NT2/D1 (cell line): ENCODE measurements at places on chromosomes 1 and 21.

DNA sequence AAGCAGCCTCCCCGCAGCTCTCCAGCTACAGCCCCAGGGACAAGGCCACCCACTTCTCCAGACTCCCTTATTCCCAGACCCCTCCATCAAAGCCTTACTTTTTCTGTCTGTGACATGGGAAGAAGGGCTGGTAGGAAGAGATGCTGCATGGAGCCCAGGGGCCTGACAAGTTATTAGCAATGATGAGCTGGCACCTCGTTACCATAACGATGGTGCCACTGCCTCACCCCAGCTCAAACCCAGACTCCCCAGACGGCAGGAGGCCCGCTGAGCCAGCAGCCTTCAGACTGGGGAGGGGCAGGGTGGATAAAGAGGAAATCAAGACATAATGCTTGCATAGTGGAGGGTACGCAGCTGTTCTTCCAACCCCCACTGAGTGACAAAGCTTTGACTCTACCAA, 3.3 kb downstream of the DLGAP3 start:
- no peak for DNase-seq

DNA sequence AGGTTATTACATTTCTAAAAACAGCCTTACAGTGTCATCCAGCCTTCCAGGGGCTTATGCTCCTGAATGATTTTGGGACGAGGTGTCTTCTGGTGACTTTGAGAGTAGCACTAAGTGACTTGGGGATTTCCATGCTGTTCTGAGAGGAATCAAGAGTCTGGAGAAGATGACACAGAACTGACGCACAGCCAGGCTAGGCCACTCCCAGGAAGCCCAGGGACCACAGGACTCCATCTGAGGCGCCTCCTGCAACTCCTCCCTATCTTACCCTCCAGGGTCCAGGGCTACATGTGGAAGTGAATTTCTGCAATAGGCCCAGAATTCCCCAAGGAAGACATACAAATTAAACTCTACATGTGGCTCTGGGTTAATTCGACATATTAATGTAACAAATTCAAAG, 92.5 kb downstream of the SLC25A24 start:
- no peak for DNase-seq

GRCh38 chr1:228742281-228742860, 7.1 kb downstream of the RHOU start:
- no peak for DNase-seq

DNA sequence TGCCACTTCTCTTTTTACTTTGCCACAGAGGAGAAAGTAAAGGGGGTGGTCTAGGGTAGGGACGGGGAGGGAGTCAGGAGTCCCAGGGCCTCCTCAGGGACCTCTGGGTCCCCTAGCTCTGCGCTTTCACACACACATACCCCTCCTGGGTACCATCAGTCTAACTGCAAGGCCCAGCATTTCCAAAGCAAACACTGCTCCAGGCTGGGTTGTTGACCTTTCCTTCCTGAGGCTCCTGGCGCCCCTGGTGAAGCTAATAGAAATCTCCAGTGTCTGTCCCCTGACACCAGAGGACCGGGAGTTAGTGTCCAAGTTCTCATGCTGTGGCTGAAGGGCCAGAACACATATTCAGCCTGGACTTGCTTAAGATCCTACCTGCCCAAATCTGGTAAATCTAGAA, 3.9 kb downstream of the TMEM63A start:
- DNase-seq, result no peak

DNA sequence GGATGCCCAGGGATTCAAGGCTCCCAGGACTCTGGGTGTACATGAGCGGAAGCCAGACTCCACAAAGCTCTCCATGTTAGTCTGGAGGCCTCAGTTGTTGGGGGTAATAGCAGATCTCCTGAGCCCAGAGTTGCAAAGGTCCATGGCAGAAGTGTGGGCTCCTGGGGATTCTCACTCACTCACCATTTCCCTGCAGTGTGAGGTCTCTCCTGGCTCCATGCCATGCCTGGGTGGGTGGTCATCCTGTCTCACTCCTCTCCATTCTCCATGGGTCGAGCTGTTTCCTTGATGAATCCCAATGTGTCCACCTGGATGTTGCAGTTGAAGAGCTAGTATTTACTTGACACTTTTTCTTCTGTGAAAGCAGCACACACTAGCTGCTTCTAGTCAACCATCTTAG, 156.8 kb upstream of the LRRC7 start:
- no peak for DNase-seq

DNA sequence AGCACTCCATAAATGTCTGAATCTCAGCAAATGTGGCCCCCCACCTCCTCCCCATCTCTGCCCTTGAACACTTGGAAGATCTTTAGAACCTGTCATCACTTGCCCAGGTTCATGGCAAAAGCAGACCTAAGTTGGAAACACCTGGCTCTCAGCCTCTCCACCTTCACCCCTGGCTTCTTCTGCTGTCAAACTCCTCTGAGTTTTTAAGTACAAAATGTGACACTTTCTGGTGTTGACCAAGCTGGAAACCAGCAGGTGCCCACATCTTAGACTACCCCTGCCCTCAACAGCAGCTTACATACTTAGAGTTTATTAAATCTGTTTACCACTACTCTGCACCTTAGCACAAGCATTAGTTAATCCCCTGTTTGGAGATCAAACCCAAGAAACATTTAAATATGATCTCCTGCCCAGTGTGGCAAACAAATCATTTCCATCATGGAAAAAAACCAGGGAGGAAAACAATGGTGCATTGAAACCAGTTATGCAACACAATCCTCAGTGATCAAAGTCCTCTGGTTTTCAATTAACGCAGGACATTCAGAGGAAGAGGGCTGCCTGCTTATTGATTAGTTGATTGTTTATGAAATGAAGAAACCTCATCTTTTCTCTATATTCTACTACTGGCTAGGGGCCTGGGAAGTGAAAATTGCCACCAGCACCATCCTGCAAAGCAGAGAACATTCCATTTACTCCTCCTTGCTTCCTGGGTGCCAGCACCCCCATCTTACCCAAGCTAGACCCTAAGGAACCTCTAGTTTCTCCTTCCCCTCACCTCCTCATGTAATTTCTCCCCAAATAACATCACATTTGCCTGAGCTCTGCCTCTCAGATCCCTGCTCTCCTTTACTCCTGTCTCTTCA, 139.4 kb upstream of the RAB4A start:
- no peak for DNase-seq

- no peak for DNase-seq
Measured at GRCh38 chr1:1598051-1598719, 1.8 kb downstream of the FNDC10 start.

GRCh38 chr1:226977643-226978431, 37.7 kb downstream of the COQ8A start:
- DNase-seq, result no peak

DNA sequence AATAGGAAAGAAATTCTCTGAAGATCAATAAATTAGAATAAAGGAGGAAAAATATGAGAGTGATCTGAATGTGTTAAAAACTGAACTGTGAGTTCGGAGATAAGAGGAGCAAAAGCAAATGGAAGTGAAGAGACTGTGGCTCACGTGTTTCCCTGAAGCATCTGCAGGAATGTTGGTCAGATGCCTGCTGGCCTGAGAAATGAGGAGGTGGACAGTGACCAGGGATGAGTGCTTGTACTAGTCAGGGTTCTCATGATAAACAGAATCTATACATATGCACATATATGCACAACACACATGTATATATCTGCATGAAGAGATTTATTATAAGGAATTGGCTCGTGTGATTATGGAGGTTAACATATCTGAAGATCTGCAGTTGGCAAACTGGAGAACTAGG, 103.4 kb upstream of the TIAM1 start:
- DNase-seq, result no peak

GRCh38 chr1:14968251-14968851, 185.2 kb upstream of the TMEM51 start:
- no peak for DNase-seq

- no peak for DNase-seq
Measured at GRCh38 chr1:99266726-99267125, 2.4 kb downstream of the PLPPR4 start.

- no peak for DNase-seq
Measured at GRCh38 chr21:36384885-36385232, 333 bp upstream of the CHAF1B start.

- DNase-seq, result no peak
Measured at GRCh38 chr1:205600085-205600484, 31.7 kb downstream of the ELK4 start.

DNA sequence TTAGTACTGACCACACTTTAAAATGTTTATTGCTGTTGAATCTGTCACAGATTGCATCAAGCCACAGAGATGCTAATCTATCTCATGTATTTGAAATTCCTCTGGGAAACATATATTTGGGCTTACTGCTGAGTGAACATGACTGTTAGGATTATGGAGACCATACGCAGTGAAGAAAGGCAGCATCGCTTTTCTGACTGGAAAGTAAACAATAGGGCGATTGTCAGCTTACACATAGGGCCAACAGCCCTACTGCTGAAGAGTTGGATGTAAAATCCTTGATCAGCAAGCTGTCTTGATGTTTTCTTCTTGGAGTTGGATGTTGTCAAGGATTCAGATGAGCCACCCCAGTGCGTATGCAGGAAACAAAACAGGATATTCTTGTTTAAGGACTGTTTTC, 368.7 kb upstream of the ADGRL2 start:
- DNase-seq, result peak; percentile 32

- no peak for DNase-seq
Measured at GRCh38 chr1:172976222-172977041, 74.3 kb downstream of the TNFSF18 start.

DNA sequence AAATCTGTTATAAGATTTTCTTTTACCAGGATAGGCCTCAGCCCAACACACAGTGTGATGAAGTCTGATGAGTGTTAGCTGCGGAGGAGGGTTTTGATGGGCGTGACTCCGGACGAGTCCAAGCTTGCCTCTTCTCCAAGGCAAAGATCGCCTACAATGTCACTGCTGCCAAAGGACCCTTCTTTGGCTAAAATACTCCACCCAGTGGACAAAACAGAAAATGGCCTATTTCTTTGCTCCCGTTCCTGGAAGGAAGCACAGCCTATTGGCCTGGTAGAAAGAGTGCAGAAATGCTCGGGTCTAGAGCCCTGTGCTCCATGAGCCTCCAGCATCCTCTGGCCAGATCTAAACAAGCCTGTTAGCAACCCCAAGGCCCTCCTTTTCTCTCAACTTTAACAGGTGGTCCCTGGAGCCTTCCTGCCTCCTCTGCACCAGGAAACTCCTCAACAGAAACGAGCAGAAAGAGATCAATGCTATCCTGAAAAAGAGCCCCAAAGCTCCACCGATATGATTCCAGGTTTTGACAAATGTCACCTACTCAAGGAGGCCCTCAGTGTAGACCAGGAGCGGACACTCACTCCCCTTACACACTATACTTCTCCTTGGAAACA, 3.4 kb upstream of the CASQ2 start:
- peak; percentile 87 for DNase-seq

- no peak for DNase-seq
Measured at GRCh38 chr1:81369833-81370232, 430.9 kb upstream of the ADGRL2 start.

DNA sequence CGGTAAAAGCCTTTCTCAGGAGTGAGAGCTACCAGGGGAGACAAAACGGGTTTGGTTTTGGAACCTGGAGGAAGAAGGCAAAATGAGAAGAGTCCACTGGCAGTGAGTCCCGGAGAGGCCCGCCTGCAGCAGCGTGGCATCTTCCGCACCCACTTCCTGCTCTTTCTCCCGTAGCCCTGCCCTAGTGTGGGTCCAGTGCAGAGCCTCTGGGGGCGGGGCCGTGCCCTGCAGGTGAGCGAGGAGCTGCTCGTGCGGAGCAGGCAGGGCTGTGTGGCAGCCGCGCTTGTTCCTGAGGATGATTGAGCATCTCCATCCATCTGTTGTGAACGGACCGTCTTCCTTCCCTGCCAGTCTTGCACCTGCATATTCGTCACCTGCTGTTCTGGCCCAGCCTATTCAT, 66.5 kb downstream of the PEX14 start:
- no peak for DNase-seq

GRCh38 chr1:165904948-165905347, 77.5 kb downstream of the UCK2 start:
- no peak for DNase-seq

- DNase-seq, result peak; percentile 8
Measured at GRCh38 chr1:174692313-174692712, 244.5 kb downstream of the GPR52 start.

- DNase-seq, result no peak
Measured at GRCh38 chr1:210728437-210729149, 399.9 kb downstream of the HHAT start.

DNA sequence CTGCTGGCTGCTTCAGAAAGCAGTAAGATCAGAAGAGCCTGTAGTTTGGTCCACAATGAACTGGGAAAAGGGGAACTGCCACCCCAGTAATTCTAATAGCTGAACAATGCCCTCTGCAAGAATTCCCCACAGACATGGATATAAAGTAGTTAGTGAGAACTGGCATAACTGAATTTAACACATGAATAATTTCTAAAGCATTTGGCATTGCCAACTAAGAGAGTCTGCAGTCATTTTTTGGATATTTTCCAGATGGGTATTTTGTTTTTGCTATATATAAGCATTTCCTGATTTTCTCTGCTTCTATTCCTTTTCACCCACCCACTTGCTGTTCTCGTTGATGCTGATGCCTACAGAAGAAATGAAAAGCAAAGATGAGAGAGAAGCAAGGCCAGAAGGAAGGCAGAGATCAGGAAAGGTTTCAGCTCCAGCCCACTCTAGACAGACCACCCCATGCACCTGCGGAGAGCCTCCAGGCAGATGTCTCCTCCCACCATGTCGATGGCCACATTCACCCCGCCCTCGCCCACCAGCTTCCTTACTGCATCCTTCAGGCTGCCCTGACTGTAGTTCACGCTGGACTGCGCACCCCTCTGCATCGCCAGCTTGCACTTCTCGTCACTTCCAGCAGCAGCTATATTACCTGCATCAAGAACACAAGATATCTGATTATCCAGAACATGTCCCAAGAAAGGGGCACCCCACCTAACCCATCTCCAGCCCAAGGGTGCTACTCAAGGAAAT, 55.9 kb upstream of the SEC16B start:
- DNase-seq, result no peak

DNA sequence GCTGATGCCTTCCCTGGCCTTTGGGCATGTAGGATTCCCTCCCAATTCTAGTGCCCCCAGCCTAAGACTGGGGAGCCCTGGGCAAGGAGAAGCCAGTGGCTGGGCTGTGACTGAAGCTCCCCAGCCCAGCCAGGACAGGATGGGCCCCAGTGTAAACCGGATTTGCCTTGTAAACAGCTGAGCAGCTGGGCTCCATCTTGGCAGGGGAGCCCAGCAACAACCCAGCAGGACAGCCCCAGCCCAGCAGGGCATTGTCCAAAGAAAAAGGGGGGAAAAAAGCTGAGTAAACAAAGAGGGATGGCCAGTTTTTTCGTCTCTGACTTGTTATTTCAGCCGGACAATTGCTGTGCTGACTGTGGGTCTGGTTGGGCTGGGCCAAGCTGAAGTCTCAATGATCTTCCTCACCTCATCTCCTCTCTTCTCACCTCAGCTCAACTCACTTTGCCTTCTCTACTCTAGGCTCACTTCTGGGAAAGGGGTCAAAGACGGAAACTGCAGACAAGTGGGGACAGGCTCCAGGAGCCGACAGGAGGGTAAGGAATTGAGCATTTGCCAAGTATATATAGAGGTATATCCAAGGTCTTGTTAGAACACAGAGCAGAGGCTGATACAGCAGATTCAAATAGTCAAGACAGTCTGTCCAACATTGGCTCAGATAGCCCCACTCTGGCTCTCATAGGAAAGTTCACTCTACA, 97.7 kb downstream of the TMEM53 start:
- no peak for DNase-seq
